ENCODE measurements at places on chromosomes 6 and 20. TPM values are rescaled to one million over a fixed set of nuclear protein-coding genes. Genes with fewer than 3 reads are reported as not detected.

The SCRT2 gene
- not detected for polyA plus RNA-seq

The CAP2 gene
- not detected for polyA plus RNA-seq

The HLA-DOA gene
- polyA plus RNA-seq, result 4.6 TPM

The ZNF334 gene
- polyA plus RNA-seq, result not detected

The FAM50B gene
- 6.4 TPM for polyA plus RNA-seq

The ZNF391 gene
- 3.4 TPM for polyA plus RNA-seq

The SLC24A3 gene
- polyA plus RNA-seq, result not detected

The EDN3 gene
- polyA plus RNA-seq, result 0.32 TPM
